Stimulated activated CD4-positive, alpha-beta T cell treated with anti-CD3 and anti-CD28 coated beads, Interleukin-15, amount 100 ng/mL, for 1 hour (primary cell): ENCODE measurements at places on chromosomes 4 and X.

- DNase-seq = no peak
Measured at GRCh38 chrX:110021258-110022022, 18.5 kb downstream of the TMEM164 start.

DNA sequence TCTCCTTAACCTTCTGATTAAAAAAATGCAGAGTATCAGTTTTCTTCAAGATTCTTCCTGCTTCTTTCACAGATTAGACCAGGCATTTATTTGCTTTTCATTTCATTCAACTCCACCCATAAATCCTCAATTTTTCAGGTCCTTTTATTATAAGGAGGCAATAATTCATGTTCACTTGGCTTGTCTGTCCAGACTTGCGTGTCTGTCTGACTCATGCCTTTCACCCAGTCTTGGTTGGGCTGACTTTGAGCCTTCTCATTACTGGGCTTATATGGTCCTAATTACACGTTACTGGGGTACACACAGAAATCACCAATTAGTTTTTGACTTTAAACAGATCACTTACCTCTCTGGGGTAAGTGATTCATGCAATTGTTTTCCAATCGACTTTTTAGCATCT lies 48.8 kb upstream of the GALNT7 start:
- DNase-seq = no peak

DNA sequence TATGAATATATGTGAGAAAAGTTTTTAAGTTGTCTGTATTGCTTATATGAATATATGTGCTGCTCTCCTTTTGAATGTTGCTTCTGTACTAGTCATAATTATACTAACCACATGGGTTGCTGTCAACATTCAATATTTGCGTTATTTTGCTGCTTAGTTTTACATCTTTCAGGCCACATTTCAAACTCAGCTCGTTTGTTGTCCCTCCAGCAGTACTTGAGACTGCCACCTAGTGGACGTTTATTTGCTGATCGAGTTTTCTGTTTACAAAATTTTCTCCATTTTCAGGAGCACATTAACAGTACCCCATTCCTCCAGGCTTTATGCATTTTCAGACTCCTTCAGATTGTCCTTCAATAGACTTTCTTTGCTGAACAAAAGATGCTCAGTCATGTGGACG lies 75.8 kb downstream of the NUDT11 start:
- DNase-seq = no peak

GRCh38 chr4:21655031-21655430 lies 293.5 kb downstream of the KCNIP4 start:
- DNase-seq = no peak

DNA sequence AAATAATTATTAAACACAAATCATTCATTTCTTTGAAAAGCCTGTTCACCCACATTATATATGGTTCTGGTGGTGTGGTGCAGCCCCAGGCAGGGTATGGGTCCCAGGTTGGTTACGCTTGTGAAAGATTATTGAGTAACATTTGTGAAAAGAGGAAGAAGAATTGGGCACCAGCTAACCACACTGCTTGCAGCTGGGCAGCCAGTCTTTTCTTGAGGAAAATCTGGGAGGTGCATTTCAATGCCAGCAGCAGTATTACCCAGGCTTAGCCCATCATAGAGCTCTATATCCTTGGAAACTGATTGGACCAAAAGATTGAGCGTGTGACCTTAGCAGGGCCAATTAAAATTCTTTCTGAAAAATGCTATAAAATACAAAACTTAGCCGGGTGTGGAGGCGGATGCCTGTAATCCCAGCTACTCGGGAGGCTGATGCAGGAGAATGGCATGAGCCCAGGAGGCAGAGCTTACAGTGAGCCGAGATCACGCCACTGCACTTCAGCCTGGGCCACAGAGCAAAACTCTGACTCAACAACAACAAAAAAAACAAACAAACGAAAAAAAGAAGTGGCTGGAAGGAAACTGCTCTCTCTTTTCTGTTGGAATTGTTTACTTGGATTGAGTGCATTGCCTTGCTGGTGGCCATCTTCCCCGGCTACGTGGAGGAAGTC lies 9.7 kb upstream of the PLAC8 start:
- no peak for DNase-seq

DNA sequence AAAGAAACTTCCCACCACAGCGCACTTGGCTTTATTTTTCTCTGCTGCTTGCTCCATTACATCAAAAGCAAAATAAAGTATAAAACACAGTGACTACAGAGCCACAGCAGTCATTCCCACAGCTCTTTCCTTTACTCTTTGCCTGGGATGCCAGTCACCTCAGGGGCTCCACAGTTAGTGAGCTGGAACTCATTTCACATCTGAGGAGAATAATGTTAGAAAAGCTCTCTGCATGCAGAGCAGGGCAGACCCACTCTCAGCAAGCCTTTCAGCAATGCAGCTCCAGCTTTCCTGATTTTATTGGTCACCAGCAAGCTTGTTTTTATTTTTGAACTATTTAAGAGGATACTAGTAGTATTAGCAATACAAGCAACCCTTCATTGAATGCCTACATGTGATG lies 13.8 kb downstream of the GRXCR1 start:
- no peak for DNase-seq

DNA sequence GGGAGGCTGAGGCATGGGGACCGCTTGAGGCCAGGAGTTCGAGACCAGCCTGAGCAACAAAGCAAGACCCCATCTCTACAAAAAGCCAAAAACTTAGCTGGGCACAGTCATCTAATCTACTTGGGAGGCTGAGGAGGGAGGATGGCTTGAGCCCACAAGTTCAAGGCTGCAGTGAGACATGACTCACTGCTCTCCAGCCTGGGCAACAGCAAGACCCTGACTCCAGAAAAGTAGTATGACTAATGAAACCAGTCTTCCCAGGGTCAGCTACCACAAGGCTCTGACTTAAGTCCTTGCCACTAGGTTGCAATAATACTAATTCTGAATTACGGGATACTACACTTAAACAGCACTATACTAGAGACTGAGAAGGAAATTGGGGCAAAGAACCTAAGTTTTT lies 33.1 kb downstream of the ERVMER34-1 start:
- DNase-seq = no peak

DNA sequence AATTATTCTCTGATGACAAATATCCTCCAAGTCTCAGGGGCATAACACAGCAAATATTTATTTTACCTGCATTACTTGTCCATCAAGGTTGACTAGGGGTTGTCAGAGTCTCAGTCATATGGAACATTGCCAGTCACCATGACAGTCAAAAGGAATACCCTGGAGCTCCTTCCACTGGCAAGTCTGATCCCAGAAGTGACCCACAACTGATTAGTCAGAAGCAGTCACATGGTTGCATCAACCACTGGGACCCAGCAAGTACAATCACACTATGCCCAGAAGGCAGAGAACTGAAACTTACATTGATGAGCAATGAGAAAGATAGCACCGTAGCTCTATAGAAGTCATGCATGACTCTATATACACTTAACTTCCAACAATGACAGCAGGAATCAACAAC lies 41.9 kb upstream of the SOD3 start:
- DNase-seq = no peak

DNA sequence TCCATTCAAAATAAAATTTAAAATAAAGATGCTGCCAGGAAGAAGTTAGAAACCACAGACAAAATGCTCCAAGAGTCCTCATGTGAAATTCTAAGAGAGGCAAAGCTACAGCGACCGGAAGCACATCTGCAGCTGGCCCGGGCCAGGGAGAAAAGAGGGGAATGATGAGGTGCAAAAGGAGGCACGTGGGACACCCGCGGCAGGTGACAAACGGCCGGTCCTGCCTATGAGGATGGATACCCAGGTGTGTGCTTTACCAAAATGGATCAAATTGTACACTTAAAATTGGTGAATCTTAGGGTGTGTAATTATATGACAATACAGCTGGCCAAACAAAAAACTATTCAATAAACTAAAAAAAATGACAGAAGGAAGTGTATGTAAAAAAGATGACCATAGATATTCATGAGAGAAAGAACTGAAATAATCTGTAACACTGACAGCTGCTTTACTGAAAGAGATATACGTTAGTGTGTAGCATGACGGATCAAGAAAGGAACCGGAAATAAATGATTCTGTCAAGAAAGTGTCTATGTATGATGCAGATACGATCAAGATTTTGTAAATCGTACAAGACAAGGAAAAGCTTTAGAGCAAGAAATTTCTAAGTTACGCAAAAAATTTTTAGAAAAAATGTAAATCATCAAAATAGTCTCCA lies 29.5 kb downstream of the PPP2R3B start:
- no peak for DNase-seq

- DNase-seq = no peak
Measured at GRCh38 chrX:19579485-19579884, 64.2 kb upstream of the MAP3K15 start.

GRCh38 chr4:79473439-79473724 lies 65.4 kb upstream of the GK2 start:
- no peak for DNase-seq

- no peak for DNase-seq
Measured at GRCh38 chr4:153174821-153175567, 29.2 kb upstream of the TRIM2 start.
